Skeletal muscle cell (primary cell): ENCODE measurements at places on chromosomes 13 and 19.

GRCh38 chr19:51607077-51607476 is 23.1 kb downstream of the SIGLEC5 start:
- DNase-seq: no peak

DNA sequence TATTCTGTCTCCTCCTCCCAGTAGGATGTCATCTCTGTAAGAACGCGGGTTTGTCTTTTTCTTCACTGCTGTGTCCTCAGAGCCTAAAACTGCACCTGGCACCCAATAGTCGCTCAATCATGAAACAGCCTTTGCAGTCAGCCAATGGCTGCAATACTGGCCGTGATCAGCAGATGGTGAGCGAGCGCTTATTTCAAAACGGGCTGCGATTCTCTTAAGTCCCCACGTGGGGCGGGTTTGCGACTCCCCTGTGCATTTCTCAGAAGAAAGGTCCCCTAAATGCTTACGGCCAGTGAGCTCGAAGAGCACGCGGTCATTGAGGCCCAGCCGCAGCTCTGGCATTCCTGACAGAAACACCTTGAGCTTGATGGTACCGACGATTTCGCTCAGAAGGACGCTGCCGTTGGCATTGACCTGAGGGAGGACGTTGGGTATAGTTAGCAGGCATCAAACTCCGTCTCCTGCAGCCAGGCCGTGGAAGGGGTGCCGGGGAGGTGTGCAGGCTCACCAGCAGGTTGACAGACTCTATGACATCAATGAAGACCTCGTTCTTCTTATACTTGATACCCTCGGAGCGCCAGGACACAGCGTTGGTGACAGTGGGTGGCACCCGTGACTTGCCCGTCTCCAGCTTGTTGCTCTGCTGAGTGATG is 6.0 kb downstream of the AP1M2 start:
- DNase-seq: peak; percentile 60

- DNase-seq: no peak
Measured at GRCh38 chr19:31539386-31539785, 190.2 kb upstream of the TSHZ3 start.

DNA sequence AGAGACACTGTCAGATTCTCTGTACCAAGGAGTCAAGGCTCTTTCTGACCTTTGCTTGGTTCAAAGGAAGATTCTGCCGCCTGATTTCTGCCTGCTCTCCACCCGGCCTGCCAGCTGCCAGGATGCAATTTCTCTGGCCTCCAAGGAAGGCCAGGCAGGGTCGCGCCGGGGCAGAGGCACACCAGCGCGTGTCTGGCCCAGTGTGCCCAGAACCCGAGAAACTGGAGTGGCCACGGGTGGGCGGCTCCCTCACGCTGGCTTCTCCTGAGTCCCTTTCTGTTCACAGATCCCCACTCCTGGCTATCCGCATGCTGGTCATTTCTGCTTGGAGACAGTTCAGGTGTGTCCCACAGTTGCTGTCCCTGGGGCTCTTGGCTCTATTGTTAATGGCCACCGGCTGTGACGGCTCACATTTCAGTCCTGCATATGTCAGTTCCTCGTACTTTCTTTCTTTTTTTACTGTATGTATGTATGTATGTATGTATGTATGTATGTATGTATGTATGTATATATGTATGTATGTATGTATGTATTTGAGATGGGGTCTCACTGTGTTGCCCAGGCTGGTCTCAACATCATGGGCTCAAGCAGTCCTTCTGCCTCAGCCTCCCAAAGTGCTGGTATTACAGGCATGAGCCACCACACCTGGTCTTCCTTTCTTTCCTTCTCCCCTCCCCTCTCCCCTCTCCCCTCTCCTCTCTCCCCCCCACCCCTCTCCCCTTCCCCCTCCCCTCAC is 16.9 kb downstream of the TMPRSS9 start:
- DNase-seq: no peak

GRCh38 chr19:39341719-39342604 is at the start of gene SAMD4B:
Gene SAMD4B (plus strand): TSS chr19:39342421. CDS start chr19:39356894, 14,473 bp downstream.
- DNase-seq: peak; percentile 93

GRCh38 chr19:11194656-11195558 is 2.4 kb downstream of the KANK2 start:
- no peak for DNase-seq

DNA sequence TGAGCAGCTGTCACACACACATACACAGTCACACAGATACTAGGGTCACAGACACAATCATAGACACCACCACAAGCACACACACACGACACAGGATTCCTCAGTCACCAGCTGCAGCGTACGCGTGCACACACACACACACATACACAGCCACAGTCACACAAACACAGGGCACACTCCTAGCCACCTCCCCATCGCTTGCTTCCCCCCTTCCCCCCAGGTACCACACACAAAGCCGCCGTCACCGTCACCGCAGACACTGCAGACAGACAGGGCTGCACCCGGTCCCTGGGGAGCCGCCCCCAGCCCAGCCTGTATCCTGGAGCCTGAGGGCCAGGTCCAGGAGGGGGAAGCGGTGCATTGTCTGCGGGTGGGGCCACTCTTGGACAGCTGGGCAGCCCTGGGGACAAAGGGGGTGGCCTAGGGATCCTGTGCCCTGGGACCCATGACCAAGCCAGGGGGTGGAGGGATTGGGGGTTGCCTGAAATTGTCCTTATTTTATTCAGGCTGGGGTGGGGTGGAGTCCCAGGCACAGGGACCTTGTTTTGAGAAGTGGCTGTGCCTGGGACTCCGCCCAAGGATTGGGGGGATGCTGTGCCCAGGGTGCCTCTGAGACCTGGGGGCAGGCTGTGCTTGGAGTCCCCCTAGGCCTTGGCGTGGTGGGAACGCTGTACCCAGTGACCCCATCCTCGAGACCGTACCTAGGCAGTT is 957 bp downstream of the NUMBL start:
- DNase-seq: no peak

- DNase-seq: no peak
Measured at GRCh38 chr13:20769091-20769490, 4.7 kb downstream of the EEF1AKMT1 start.

DNA sequence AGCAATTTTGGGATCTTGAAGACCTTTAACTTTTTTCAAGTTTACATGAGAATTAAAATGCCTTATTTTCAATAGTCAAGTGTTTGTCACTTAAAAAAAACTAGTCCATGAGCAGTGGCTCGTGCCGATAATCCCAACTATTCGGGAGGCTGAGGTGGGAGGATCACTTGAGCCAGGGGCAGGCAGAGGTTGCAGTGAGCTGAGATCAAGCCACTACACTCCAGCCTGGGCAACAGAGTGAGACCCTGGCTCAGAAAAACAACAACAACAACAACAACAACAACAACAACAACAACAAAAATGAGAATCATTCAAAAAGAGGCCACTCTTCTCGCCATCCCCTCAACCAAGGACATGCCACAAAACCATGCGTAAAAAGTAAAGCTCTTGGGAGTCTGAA is 5.7 kb downstream of the FOXO1 start:
- no peak for DNase-seq

DNA sequence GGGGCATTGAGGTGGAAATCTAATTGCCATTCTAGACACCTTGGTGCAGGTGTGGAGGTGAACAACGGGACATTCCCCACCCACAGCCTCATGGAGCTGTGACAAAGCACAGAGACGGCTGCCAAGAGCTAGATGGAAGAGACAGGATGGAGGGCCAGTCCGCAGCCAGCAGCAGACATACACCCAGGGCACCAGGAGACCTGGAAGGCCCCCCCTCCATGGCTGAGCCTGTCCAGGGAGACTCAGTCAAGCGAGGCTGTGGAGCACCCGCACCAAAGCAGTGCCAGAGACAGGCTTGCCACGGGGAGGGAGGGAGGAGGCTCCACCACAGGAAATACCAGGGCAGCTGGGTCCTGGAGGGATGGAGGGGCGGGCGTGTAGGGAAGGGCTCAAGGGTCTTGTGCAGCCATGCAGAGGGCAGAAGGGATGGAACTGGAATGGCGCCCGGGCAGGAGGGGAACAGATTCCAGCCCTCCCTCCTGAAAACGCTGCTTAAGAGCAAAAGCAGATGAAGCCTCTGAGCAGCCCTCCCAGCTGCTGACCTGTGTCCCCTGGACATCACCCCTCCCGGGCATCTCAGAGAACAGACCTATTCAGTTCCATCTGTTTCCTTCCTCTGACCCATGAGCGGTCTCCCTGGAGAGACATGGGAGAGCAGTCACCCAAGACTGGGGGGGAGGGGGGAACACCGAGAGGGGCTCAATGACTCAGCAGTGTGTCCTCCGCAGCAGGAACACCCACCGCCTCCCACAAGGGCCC is 14.4 kb downstream of the EPS15L1 start:
- peak; percentile 20 for DNase-seq

DNA sequence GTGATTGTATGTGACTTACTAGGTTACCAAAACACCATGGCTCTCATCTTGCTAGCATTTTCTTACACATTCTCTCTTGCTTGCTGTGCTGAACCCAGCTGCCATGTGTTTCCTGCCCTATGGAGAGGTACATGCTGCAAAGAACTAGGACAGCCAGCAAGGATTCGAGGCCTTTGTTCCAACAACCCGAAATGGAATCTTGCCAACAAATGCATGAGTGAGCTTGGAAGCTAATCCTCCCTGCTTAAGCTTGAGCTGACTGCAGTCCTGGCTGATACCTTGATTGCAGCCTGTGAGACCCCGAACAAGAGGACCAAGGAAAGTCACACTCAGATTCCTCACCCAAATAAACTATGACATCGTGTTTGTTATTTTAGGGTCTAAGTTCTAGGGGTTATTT is 651.2 kb downstream of the SLITRK6 start:
- DNase-seq: peak; percentile 7

- DNase-seq: no peak
Measured at GRCh38 chr13:105047676-105048295, 1487.7 kb downstream of the EFNB2 start.

DNA sequence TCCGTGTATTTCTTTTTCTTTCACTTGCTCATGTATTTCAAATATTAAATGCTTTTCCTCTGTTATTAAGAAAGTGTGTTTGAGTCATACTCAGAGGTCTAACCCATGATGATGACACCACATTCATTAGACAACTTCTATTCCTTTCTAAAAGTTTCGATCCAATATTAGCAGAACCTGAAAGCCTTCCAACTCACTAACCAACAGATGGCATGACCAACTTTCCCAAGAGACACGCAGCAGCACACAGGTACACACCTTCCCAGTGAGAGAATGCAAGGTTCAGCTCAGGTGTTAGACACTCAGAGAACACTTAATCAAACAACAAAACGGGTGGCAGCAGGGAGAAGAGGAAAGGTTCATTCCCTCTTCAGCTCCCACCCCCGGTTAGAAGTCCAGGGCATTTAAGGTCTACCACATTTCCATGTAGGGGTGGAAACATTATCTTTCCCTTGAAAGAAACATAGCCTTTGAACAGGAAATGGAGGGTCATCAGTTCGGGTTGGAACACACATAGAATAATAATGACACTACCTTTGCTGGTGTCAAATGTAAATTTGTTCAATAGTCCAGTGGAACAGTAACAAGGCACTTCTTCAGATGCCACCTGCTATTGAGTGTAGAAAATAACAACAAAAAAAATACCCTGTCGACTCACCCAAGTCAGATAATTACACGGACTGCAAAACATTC is 404.2 kb downstream of the COG6 start:
- DNase-seq: no peak

GRCh38 chr19:34274284-34274826 is 20.0 kb downstream of the GARRE1 start:
- no peak for DNase-seq

DNA sequence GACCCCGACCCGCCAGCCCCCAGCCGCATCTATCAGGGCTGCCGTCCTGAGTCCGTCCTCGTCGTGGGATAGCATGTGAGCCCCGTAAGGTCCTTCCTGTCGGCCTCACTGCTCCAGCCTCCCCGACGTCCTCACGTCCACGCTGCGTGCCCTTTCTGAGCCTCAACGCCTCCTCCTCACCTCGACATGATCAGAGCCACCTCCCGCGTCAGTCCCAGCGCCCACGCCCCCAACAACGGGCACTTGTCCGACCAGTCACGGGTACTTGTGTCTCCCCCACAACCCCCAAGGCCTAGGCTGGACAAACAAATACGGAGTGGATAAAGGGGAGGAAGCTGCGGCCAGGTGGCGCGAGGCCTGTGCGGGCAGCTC is 665 bp downstream of the ZNF497 start:
- no peak for DNase-seq

- DNase-seq: no peak
Measured at GRCh38 chr13:40599124-40599523, 67.3 kb downstream of the FOXO1 start.

- DNase-seq: no peak
Measured at GRCh38 chr19:29119590-29119989, 93.4 kb downstream of the UQCRFS1 start.

GRCh38 chr19:17754634-17755442 is 3.6 kb downstream of the FCHO1 start:
- DNase-seq: no peak

DNA sequence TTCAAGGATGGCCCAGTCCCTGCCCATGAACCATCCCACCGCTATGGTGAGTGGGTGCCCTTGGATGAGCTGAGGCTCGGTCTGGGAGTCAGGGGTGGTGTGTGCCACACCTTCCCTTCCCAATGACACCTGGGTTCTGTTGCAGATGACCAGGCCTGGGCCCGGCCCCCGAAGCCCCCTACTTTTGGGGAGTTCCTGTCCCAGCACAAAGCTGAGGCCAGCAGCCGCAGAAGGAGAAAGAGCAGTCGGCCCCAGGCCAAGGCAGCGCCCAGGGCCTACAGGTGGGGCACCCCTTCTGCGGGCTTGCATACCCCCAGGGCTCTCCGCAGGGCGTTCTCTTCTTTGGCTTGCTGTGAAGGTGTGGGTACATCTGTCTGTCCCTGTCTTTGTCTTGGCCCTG is 4.3 kb upstream of the INAFM1 start:
- DNase-seq: no peak

GRCh38 chr19:18432275-18433014 is 5.5 kb downstream of the ISYNA1 start:
- DNase-seq: no peak

DNA sequence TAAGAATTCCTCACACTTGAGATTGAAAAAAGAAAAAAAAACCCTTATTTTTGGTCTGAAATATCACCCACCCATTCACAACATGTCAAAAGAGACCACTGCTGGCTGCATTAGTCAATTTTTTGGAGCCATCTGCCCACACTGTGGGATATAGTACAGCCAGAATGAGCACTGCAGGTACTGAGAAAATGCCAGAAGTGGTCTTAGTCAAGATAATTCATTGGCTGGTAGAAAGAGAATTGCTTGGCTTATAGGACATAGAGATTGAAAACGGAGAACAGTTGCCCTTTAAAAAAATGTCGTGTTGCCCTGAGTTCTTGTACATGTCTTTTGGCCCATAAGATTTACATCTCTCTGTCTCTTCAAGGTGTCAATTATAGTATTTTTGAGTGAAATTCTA is 1899.5 kb downstream of the OLFM4 start:
- no peak for DNase-seq

DNA sequence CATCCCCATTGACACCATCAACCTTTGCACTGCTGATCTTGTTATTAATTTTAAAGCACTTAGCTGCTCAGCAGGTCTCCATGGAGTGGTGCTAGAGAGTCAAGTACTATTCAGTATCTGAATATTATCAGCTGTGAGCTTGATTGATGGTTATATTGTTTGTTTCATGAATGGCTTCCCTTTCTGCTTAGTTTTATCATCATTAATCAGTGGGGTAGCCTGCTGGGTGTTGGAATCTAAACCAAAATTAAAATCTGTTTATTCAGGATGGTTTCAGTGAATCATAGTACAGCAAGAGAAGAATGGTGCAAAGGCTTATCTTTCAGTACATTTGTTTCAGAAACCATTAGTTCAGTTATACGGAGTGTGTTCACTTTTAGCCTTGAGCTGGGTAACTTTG is 42.5 kb upstream of the SCEL start:
- no peak for DNase-seq
